ENCODE measurements at places on chromosomes 12 and 14.

DNA sequence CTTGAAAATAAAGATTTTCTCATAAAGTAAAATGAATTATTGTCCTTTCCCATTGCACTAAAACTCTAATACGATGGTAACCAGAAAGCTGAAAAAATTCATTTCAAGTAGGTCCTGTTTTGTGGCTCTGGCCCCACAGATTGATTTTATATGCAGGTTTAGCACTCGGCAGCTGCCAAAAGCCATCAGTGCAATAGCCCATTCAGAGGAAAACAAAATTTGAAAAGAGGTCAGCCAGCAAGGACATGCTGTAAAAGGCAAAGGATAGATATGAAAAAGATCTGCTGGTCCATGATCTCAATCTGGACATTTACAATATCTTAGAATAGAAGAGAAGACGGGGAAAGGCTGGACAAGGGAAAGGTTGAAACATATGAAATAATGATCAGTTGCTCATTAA, 414.8 kb upstream of the NOVA1 start:
- no peak for DNase-seq

- DNase-seq = no peak
Observed at GRCh38 chr12:48868451-48868850, 2.8 kb upstream of the RND1 start.

GRCh38 chr12:50257236-50258166, 25.8 kb downstream of the LIMA1 start:
- DNase-seq = peak; percentile 52

- no peak for DNase-seq
Observed at GRCh38 chr14:88815980-88816379, 8.5 kb upstream of the TTC8 start.

- DNase-seq = no peak
Observed at GRCh38 chr12:107735763-107736162, 25.2 kb downstream of the PRDM4 start.

GRCh38 chr12:2925322-2925995, 33.7 kb upstream of the TEAD4 start:
- no peak for DNase-seq

- DNase-seq = no peak
Observed at GRCh38 chr12:125549836-125550235, 484.6 kb downstream of the AACS start.

DNA sequence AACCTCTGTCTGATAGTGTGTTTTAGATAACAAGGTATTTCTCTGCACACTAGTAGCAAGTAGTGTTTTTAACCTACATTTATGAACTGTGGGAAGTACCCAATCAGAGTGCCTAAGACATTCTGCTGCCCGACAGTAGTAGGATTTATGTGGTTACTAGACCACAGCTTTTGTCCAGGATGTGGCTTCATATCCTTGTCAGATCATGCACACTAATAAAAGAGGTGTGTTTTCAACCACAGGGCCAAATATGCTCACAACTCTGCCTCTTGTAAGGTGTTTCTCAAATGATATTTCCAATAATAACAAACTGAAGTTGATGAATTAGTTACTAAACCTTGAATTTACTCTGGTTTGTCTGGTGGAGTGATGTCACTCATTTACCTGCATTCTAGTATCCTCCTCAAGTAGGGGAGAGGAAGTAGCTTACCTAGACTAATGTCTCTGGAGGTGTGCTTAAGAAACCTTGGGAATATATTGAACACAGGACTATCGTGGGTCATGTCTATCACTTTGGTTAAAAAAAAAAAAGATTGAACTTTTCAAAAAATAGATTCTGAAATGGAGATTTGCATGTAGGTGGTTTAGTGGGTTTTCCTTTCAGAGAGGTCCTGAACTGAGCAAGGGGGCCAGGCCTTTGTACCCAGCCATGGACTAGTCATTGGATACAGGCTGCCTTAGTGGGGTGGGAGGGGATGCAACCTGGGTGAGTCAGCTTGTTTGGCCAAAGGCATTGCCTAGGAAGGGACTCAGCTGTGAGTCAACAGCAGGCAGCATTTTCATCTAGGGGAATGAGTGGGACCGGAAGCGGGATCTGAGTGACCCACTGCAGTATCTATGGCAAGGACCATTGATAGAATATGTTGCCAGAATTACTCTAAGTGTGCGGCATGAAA, 14.1 kb downstream of the FBXW8 start:
- peak; percentile 68 for DNase-seq

Measured in fibroblast of skin of abdomen (primary cell).